Chondrocyte (in vitro differentiated cells): ENCODE measurements at places on chromosomes 6 and 20. TPM values are rescaled to one million over a fixed set of nuclear protein-coding genes. Genes with fewer than 3 reads are reported as not detected.

CRYBG1 gene
- total RNA-seq, result 3.9 to 16.2 TPM (median 4.5 TPM) in 3 replicates

OR2J2 gene
- total RNA-seq, result not detected in 3 replicates

DNA sequence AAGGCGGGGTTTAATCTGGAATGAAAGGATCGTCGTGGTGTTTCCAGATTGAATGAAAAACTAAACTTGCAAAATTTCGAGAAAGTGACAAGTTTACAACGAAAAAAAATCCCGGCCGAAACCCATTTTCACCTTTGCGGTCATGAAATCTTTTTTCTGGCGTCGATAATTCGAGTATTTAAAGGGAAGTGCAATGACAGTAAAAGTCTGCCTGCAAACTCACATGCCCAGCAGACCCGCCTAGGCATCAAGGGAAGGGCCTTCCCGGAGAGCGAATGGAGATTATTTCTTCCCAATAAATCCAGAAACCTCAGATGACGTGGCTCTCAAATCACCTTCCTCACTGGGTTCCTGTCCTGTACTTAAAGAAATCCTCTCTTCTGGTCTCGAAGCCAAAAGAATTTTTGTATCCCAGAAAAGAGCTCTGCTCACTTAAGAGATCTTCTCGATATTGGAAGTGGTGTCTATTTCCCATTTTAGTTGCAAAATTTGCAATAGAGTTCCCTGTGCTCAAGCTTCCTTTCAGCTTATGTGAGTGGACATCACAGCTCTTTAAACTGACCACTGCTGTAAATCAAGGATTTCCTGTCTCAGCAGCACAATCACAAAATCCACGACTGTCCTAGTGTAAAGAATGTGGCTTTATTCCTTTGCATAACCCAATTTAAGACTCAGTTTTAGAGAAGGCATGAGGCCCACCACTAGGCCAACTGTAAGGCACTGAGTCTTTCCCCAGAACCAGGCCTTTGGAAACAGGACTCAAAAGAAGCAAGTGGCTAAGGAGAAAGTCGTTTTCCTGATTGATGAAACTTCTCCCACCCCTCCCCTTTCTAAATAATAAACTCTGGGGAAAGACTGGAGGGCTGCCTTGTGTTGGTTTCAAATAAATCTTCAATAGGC is 3.9 kb downstream of the OLIG3 start:
- no peak for DNase-seq

SLC22A2 gene
- not detected in 3 replicates for total RNA-seq
